Activated CD4-positive, alpha-beta T cell treated with anti-CD3 and anti-CD28 coated beads, Interleukin-2, amount 10 ng/mL, durations not matched to agents 7 days and 5 days (primary cell): ENCODE measurements at places on chromosomes 7 and 10. TPM values are rescaled to one million over a fixed set of nuclear protein-coding genes. Genes with fewer than 3 reads are reported as not detected.

RTKN2 gene
- 8.8 TPM for total RNA-seq

OR2A1 gene
- total RNA-seq: 0.17 TPM

GRID2IP gene
- total RNA-seq: 0.07 TPM

CTTNBP2 gene
- total RNA-seq: not detected

OR2A12 gene
- total RNA-seq: not detected

ABCB1 gene
- 2.7 TPM for total RNA-seq

LIPM gene
- total RNA-seq: not detected

DNA sequence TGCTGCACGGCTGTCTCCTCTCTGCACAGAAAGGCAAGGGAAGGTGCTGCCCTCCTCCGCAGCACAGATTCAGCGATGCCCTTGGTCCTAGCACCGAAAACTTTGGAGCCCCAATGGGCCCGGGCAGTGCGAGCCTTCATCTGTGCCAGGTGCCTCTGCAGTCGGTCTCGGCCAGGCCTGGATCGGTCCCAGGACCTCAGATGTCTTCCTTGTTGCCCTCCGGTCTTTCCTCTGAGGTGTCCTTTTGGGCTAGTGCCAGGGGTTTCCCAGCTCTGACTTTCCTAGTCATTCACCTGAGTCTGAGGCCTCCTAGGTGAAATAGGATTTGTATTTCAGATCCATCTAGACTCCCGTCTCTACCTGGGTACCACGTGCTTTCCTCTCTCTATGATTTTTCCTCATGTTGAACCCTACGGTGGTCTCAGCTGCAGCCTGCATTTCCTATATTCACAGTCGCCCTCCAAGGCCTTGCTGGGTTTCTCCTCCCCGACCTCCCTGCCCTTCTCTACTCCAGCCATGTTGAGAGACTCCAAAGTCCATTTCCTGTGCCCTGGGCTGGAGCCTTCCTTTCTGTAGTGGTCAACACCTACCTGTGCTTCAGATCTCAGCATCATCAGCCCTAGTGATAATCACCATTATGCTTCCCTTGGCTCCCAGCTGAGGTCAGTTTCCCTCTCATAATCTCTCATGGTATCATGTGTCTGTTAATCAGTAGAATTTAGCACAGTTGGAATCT lies 92.0 kb upstream of the PRSS58 start:
- DNase-seq: no peak

DNA sequence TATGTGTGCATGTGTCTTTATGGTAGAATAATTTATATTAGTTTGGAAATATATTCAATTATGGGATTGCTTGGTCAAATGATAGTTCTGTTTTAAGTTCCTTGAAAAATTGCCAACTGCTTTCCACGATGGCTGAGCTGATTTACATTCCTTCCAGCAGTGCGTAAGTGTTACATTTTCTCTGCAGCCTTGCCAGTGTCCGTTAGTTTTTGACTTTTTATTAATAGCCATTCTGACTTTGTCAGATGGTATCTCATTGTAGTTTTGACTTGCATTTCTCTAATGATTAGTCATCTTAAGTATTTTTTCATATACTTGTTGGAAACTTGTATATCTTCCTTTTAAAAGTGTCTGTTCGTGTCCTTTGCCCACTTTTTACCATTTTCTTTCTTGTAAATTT lies 434.2 kb upstream of the POT1 start:
- no peak for DNase-seq

DNA sequence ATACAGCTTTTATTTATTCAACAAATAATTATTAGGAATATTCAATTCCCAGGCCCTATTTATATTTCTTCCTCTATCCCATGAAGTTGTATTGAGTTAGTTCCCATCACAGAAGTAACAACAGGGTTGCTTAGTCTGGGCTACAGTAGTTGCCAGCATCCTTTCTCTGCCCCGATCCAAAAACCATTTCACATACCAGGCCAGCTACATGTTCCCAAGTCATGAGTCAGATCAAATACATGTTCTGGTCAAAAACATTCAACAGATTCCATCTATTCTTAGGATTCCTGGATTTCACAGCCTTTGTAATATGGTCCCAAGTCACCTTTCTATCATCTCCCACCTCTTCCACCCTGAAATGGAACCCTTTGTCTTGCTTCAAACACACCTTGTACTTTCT lies 91.6 kb downstream of the RAB11FIP2 start:
- no peak for DNase-seq

- DNase-seq: no peak
These were observed 393.8 kb downstream of the EXOC4 start for GRCh38 chr7:133646472-133647315.

GRCh38 chr7:101550641-101551541 lies 78.2 kb downstream of the MYL10 start:
- no peak for DNase-seq

DNA sequence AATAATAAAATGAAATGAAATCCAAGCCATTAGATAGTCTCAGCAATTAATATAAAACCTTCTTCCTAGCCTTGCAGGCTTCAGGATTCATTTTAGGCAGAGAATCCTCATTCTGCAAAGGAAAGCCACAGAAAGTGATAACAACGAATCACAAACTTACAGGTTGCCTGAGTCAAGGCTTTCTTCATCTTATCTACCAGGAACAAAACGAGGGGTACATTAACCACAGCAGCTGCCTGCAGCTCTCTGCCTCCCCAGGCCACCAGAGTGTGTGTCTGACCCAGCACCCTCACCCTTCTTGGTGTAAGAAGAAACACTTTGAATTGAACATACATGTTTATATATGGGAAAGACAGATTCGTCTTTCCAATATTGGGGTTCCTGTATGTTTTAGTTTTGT lies 12.5 kb upstream of the TNS3 start:
- no peak for DNase-seq

DNA sequence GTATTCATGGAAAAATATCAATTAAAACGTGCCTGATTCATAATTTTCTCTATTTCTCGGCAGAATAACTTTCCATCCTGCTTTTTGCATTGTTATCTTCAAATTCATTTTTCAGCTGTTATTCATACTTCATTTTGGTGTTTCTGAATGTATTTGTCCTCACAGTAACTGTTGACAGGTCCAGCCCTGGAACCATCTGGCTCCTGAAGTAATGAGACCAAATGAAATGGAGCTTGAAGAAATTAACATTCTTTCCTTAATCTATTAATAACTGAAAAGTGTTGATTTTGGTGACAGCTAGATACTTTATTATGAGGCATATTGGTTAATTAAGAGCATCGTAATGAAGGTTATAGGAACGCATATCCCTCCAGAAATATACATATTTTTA lies 257.0 kb upstream of the MINDY3 start:
- DNase-seq: no peak

GRCh38 chr10:92208736-92209135 lies 82.1 kb downstream of the CPEB3 start:
- DNase-seq: no peak

GRCh38 chr10:48842231-48842630 lies 97.4 kb downstream of the LRRC18 start:
- no peak for DNase-seq

GRCh38 chr7:124919841-124920240 lies 9.8 kb downstream of the POT1 start:
- no peak for DNase-seq

DNA sequence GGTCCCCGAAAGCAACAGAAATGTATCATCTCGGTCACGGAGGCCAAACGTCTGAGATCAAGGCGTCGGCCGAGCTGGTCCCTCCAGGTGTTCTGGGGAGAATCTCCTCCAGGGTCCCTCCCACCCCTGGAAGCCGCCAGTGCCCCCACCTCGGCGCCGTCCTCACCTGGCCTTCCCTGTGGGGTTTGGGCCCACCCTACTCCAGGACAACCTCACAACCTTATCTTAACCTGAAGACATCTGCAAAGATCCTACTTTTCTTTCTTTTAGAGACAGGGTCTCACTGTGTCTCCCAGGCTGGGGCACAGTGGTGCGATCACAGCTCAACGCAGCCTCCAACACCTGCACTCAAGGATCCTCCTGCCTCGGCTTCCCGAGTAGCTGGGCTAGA lies 33.4 kb downstream of the ADAP1 start:
- DNase-seq: no peak

GRCh38 chr7:33946094-33946699 lies 40.9 kb downstream of the BMPER start:
- no peak for DNase-seq

GRCh38 chr7:117323305-117323850 lies 520 bp upstream of the WNT2 start:
- DNase-seq: no peak

GRCh38 chr7:51025668-51026067 lies 243.0 kb upstream of the GRB10 start:
- no peak for DNase-seq

- no peak for DNase-seq
These were observed 138.7 kb downstream of the GNAI1 start for GRCh38 chr7:80273327-80273726.

DNA sequence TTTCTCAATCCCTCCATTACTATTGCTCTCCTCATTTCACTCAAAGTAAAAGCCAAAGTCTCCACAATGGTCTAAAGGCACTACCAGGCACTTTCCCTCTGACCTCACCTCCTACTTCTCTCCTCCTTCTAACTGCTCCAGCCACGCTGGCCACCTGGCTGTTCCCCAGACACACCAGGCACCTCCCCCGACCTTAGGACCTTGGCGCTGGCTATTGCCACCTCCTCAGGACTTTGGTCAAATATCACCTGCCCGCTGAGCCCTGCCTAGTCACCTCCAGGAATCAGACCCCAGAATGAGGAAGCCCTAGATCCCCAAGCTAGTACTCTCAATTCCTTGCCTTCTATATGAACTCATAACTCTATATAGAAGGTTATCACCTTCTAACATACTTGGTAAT lies 66.2 kb upstream of the STEAP1B start:
- no peak for DNase-seq

GRCh38 chr10:1217237-1217587 lies 161.0 kb downstream of the WDR37 start:
- DNase-seq: no peak

GRCh38 chr10:73810735-73811465 lies 498 bp downstream of the NDST2 start:
- peak; percentile 63 for DNase-seq

GRCh38 chr10:64156166-64156565 lies 635.0 kb downstream of the REEP3 start:
- no peak for DNase-seq

DNA sequence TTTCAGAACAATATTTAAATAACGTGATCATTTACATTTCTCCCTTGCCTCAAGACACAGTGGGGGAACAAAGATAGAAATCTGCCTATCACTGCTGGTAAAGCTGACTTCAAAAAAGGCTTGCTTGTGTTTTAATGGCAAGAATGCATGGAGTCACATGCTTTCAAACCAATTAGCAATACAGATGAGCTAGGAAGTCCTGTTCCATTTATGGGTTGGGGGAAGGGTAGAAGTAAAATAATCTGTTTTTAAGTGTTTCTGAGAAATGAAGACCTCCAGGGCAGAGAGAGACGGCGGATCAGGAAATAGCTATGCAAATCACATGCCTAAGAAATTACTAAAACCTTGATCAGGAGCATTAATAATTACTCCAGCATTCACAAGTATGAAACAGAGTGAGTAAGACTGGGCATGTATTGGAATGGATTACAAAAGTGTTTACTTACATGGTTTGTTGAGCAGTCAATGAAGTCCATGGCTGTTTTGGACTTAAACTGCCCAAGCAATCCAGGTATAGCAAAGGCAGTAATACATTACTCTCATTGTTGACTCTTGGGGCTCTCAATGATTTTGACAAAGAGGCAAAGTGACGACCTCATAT lies 142.0 kb downstream of the ARID5B start:
- DNase-seq: no peak

GRCh38 chr10:26367771-26368170 lies 70.4 kb upstream of the APBB1IP start:
- peak; percentile 44 for DNase-seq

DNA sequence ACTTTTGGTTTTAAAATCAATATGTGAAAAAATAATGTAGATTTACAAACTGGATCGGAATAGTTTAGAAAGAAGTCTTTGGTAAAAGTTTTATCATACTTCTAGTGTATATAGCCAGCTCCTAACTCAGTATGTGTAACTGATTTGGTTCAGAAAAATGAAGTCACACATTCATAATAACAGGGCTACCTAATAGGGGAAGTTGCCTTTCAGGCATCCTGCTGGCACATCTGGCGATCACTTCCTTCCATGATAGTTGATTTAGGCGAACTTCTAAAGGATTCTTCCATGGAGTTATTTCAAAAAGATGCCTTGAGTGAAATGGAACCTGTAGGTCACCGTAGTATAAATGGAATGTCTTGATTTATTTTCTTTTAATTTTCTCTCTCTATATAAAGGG lies 69.1 kb downstream of the SHH start:
- no peak for DNase-seq

DNA sequence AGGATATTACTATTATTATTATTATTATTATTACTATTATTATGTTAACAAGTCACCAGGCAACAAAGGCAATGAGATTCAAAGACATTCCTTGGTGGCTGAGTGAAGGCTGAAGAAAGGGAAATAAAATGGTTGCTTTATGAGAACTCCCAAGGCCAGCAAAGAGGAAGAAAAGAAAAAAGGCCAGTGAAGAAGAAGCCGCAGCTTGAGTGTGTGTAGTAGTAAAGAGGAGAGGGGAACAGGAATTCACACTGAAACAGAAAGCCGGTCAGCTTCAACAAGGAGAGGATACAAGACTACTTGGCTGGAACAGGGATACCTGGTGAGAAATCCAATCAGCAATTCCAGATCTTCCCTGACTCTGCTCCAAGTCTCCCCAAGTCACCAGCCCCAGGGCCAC lies 42.4 kb downstream of the PLXNA4 start:
- DNase-seq: no peak

DNA sequence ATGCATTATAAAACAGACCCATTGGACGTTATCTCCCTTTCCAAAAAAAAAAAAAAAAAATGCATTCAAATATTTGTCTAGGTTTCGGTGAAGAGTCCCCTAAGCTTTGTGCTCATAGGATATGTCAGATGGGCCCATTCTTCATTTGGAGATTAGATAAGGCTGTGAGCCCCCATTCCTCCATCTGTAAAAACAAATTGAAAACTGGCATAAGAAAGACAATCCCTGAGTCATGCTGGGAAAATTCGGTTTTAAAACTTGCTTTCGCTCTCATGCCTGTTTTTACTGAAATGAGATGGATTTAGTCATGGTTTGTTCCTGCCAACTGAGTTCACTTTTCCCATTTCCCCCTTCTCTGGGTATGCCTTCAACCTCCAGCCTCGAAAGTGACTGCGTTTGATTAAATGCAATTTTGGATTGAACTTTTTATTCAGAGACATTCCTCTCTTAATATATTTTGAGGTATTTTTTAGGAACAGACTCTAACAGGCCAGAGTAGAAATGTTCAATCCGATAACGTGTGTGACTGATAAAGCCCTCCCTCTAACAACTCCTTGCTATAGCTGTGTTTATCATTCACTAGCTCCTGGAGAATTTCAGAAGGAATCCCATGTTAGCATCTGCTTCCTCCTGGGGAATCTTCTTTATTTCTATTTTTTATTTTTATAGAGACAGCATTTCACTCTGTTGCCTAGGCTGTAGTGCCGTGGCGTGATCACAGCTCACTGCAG lies 190.9 kb upstream of the LYZL2 start:
- DNase-seq: no peak

- no peak for DNase-seq
These were observed 181.6 kb downstream of the GALNT17 start for GRCh38 chr7:71313553-71313952.

GRCh38 chr10:17240096-17240495 lies 12.1 kb downstream of the VIM start:
- no peak for DNase-seq
